Neural progenitor cell (in vitro differentiated cells): ENCODE measurements at places on chromosomes 3 and 15.

DNA sequence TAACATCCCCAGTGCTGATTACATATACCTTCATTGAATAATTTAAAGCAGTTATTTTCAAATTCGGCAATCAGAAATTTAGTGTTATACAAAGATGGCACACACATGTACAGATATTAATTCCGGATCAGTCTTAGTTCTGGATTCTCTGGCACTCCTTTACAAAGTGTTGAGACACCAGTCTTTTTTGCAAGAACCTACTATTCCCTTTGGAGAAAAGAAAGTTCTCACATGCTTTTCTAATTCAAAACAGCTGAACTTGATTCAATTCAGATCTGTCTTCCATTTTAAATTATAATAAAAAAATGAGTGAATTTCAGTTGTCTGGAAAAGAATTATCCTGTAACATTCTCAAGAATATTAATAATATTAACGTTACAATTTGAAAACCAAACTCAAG, 20.4 kb downstream of the CCDC191 start:
- H3K36me3 ChIP-seq: no peaks in the 10 kb centered on the region
- H3K27ac ChIP-seq: no peak overlapping the region
- no peak for DNase-seq
- peaks cover 30% of the 10 kb centered on the region for H3K4me1 ChIP-seq
- H3K4me3 ChIP-seq: no peak overlapping the region

DNA sequence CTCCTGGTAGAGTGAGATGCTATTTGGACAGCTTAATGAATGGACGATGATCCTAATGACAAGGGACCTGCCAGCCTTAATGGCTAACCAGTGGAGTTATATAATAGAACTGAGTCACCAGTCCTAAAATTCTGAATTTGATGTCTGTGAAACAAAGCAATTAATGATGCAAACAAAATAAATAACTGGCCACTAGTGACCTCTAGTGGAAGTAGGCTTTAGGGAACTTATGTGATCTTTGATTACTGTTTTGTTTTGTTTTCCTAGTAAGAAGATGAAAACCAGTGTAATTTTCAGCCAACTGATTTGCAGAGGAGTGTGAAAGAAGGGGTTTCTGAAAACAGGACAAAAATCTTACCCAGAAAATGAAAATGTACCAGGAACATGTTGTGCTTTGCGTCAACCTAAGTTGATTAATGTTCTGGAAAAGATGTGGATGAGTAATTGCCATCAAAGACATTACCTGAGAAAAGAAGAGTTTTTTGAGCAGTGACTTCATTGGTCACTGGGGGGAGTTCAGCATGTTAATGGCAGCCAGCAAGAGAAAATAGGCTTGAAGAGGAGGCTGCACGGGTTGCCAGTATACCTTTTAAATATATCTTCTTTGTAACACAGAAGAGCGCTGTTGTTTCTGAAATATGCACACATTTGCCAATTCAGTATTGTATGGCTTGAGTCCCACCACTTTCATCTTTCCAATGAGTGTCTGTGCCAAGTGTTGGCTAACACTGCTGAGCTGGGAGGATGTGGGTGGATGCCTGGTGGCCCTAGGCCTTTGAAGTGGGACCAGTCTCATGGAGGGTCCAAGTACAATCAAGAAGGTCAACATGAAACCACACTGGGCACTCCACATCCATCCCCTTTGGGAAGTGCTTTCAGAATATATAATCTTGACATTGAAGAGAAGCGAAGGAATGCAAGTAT, 9.3 kb downstream of the VEPH1 start:
- H3K27me3 ChIP-seq: peaks cover 15% of the 10 kb centered on the region
- H3K27ac ChIP-seq: no peak overlapping the region
- no peak overlapping the region for H3K4me3 ChIP-seq
- peak; percentile 52 for DNase-seq
- peaks cover 1% of the 10 kb centered on the region for H3K4me1 ChIP-seq

DNA sequence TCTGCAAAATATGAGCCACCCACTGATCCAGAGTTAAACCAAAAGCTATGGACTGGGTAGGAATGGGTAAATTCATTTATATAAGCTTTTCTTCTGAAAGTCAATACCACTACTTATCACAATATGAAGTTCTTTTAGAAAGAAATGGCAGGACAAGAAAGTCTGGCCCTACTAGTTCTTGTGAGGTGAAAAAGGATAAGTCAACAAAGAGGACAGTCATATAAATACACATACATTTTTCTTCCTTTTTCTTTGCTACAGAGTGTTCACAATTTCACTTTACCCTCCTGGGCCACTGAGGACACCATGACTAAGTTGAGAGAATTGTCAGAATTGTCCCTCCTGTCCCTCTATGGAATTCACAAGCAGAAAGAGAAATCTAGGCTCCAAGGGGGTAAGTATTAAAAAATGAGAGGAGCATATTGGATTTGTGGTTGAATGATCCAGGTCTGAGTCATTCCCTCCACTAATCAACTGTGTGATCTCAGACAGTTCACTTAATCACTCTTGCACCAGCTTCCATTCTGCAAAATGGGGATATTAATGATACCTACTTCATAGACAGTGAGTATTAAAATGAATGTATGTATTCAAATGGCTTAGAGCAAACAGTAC, 27.6 kb downstream of the ACP3 start:
- no peak overlapping the region for H3K27ac ChIP-seq
- H3K27me3 ChIP-seq: no peaks in the 10 kb centered on the region
- peaks cover 3% of the 10 kb centered on the region for H3K4me1 ChIP-seq
- no peak for DNase-seq
- no peak overlapping the region for H3K4me3 ChIP-seq

GRCh38 chr15:69982037-69982436, 115.7 kb downstream of the TLE3 start:
- no peak overlapping the region for H3K27ac ChIP-seq
- H3K4me3 ChIP-seq: no peak overlapping the region
- no peaks in the 10 kb centered on the region for H3K27me3 ChIP-seq
- no peaks in the 10 kb centered on the region for H3K36me3 ChIP-seq

DNA sequence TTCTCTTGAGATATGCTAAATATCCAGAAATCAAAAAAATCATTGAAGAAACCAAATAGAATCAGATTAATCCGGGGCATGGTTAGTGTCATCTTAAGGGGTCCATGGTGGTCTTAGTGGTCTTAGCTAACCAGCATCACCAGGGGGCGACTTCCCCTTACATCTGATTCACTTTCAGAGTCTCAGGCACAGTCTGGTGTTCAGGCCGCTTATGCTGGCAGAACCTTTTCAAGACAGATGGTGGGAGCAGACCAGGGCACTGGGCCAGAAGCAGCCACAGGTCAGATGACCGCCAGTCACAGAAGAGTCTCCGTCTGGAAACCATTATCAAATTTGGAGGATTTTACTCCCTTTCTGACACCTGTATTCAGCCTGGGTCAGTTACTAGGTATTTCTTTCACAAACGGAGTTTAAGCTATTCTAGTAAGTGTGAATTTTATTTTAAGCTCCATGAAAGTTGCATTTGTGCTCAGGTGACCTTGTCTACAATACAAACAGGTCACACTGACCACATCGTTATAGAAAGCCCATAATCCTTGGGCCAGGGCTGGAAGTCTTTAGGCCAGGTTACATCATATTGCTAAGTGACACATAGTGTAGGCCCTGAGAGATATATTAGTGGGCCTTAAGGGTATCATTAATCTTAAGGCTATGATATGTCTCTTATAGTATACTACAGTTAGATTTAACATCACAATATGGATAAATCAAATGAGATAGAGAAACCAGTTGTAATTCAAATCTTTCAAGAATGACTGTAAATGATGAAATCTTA, 365.5 kb downstream of the GBE1 start:
- no peaks in the 10 kb centered on the region for H3K36me3 ChIP-seq
- H3K4me1 ChIP-seq: peaks cover 4% of the 10 kb centered on the region
- H3K27ac ChIP-seq: no peak overlapping the region
- no peaks in the 10 kb centered on the region for H3K27me3 ChIP-seq
